Activated naive CD4-positive, alpha-beta T cell treated with Interleukin-2 at 50 U/mL for 16 hours (primary cell): ENCODE measurements at places on chromosomes 6 and 20.

- DNase-seq = no peak
Measured at GRCh38 chr20:25058847-25059810, 1.2 kb upstream of the ACSS1 start.

GRCh38 chr20:41350408-41350962, 9.9 kb downstream of the LPIN3 start:
- DNase-seq = no peak

GRCh38 chr6:142047934-142048592, 84.7 kb upstream of the GJE1 start:
- DNase-seq = no peak

GRCh38 chr6:33981861-33982260, 164.0 kb downstream of the GRM4 start:
- DNase-seq = no peak

DNA sequence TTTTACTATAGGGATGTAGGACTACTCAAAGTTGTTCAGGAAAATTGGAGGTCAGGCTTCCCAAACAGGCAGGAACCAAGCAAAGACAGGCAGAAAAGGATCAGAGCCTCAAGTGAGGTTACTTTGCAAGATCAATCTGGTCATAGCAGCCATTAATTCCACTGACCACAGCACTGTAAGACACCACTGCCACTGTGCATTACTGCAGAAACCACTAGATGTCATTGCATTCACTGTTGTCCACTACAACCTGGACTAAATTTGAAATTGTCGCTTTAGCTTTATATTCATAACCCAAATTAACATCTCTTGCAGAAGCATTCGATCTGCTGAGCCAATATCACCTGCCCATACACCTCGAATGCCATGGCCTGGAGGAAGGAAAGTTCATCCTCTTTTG, 126.9 kb upstream of the UFL1 start:
- no peak for DNase-seq

- DNase-seq = no peak
Measured at GRCh38 chr20:59385480-59385879, 85.1 kb downstream of the EDN3 start.

- no peak for DNase-seq
Measured at GRCh38 chr6:150654608-150655007, 54.9 kb downstream of the PLEKHG1 start.
